ENCODE measurements at places on chromosomes 4 and X. TPM values are rescaled to one million over a fixed set of nuclear protein-coding genes. Genes with fewer than 3 reads are reported as not detected.

DNA sequence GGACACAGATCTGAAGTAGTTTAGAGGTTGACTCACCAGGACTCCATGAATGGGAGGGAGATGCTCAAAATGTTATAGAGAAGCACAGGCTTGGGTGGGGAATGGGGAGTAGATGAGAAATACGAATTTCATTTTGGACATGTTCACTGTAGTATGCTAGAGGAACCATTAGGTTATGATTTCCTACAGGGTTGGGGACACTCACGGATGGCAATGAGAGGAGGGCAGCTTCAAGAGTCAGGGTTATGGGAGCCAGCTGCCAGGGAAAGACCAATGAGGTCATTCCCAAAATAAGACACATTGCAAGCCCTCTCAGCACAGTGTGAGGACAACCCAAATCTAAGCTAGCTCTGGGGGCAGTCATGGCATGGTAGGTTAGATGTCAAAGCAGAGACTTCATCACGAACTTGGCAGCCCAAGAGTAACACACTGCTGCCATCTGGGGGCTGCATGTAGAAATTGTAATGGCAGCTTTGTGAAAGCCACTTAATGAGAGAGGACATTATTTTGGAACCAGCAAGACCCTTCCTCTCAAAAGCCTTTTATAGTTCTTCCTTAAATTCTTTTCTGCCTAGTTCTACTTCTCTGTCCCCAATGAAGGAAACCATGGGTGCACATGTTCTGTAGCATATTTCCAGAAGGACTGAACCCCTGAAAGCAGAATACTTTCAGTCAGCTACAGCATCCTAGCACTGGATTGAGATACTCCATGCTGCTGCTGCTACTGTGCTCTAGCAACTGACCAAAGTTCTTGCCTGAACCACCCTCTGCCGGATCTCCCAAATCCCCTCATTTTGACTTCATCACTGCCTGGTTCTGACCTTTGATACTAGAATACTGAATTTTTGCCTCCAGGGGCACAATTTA lies 16.2 kb upstream of the ZCCHC12 start:
- DNase-seq, result peak; percentile 32

The SORBS2 gene
- total RNA-seq, result 45.1 TPM

DNA sequence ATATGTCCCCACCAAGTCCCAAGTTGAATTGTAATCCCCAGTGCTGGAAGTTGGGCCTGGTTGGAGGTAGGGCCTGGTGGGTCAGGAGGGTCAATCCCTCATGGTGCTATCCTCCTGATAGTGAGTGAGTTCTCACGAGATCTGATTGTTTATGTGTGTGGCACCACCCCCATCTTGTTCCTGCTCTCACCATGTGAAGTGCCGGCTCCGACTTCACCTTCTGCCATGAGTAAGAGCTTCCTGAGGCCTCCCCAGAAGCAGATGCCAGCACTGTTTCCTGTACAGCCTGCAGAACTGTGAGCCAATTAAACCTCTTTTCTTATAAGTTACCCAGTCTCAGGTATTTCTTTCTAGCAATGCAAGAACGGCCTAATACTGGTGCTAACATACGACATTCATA lies 22.7 kb upstream of the TMEM33 start:
- DNase-seq, result no peak

The TRPC5OS gene
- not detected for total RNA-seq

- no peak for DNase-seq
These were observed 25.7 kb downstream of the CXCL13 start for GRCh38 chr4:77631276-77631675.

The OPHN1 gene
- 12.5 TPM for total RNA-seq

The NCAPG gene
- 1.5 TPM for total RNA-seq

The MAGEA9B gene
- total RNA-seq, result not detected

GRCh38 chr4:71050809-71051208 lies 57.4 kb downstream of the DCK start:
- DNase-seq, result no peak

The S100G gene
- not detected for total RNA-seq

DNA sequence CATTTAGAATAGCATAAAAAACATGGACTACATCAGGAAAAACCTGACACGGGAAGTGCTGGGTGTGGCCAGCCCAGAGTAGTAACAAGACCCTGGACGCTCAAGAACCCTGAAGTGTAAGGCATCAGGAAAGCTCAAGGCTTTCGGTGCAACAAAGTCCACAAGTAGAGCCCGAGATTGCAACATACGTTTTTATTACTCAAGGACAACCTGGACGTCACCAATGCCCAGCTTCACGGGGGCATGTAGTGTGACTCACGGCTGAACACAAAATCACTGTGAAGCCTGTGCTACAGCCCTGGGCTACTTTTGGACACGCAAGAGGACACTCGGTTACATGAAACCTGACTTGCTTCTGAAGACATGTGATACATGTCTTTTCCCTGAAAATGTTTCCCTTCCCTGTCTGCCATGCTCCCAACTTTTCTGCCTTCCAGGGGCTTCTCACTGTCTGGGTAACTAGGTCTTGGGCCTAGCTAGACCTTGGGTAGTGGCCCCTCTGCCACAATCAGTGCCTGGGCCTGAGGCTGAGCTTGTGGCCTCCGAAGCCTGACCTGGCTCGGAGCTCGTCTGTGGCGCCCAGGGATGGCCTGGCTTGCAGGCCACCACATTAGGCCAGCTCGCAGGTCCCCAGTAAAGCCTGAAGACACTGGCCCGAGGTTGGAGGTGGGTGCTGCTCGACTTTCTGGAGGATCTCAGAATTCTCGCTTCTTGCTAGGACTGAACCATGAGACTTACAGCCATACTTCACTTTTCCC lies 9.2 kb downstream of the IRAK1 start:
- no peak for DNase-seq

DNA sequence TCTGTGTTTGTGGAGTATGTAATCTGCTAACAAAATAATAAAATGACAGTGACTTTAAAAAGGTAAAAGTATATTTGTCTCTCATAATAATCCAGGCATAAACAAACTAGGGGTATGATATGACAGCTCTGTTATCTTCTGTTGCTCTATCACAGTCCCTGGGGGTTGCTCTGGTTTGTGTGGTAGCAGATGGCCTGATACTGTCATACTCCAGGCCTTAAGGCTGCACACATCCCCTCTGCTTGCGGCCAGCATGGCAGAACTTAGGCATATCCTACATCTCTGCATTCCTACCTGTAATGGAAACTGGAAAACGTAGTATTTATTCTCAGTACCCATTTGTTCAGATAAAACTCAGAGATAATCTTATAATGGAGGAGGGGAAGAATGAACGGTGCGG lies 117.9 kb upstream of the HAND2 start:
- DNase-seq, result no peak

- DNase-seq, result peak; percentile 58
These were observed 7.1 kb downstream of the FAT4 start for GRCh38 chr4:125321709-125322365.

- DNase-seq, result no peak
These were observed 65.3 kb downstream of the NEIL3 start for GRCh38 chr4:177374966-177375365.

The DMRTC1 gene
- not detected for total RNA-seq

The CMC4 gene
- 9.4 TPM for total RNA-seq

DNA sequence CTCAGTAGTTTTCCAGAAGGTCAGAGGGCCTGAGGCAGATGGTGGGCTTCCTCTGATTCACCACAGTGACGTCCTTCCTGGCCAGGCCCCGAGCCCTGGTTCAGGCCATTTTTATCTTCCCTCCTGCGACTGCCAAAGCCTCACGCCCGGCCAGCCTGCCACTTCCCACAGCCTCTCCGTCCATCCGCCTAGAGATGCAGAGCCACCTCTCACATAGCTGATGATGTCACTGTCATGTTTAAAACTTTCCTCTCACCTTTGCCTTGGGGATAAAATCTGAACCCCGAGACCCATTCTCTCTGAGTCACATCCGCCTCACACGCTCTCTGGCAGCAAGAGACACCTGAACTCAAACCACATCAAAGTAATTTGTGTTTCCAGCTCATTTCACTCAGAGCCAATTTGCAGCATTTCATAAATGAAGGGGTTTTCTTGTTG lies 175.3 kb downstream of the QDPR start:
- DNase-seq, result peak; percentile 88

GRCh38 chr4:178784491-178784890 lies 1342.3 kb upstream of the AGA start:
- DNase-seq, result no peak

The GCNA gene
- total RNA-seq, result 3.7 TPM

Data from renal cortical epithelial cell (primary cell).